Right renal cortex interstitium (tissue), 3 donors: ENCODE measurements at places on chromosomes 11 and 22. TPM values are rescaled to one million over a fixed set of nuclear protein-coding genes. Genes with fewer than 3 reads are reported as not detected.

DNA sequence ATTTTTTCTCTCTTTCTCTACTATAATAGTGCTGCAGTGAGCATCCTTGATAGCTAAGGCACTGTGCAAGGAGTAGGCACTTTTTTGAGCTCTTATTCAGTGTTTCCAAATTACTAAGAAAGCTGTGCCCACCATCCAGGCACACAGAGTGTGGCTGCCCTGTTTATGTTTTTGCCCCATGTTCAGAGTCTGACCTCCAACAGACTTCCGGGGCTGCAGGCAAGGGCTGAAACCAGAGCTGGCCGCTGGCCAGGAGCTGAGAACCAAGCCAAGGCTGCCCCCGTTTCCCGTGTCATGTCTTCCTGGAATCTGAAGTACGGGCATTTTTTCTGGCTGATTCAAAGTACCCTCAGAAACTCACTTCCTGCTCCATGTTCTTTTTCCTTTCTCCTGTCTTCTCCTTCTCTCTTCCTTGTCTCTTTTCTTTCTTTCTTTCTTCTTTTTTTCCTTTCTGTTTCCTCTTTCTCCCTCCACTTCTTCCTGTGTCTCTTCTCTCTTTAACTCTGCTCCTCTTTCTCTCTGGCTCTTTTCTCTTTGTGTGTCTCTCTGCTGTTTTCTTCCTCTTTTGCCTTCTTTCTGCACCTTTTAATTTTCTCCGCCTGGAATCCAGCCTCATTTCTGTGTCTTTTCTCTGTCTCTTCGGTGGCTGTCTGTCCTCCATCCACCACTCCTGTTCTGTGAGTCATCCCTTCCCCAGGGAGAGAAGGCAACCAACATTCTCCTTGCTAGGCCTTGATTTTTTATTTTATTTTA is 17.0 kb upstream of the KCTD14 start:
- DNase-seq = no peak

DNA sequence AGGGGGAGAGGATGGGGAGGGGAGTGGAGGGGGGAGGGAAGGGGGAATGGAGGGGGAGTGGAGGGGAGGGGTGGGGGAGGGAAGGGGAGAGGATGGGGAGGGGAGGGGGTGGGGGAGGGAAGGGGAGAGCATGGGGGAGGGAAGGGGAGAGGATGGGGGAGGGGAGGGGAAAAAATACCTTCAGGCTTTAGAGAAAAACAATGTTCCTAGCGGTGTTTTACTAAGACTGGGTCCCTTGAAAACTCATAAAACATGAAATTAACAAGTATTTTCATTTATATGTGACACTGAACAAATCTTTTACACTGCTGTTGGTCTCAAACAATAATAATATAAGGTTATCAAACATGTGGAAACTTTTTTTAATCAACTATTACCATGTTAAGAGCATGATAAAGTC is 42.4 kb downstream of the RSF1 start:
- DNase-seq = no peak

- DNase-seq = no peak
These were observed 104.1 kb downstream of the ATXN10 start for GRCh38 chr22:45775569-45776312.

DNA sequence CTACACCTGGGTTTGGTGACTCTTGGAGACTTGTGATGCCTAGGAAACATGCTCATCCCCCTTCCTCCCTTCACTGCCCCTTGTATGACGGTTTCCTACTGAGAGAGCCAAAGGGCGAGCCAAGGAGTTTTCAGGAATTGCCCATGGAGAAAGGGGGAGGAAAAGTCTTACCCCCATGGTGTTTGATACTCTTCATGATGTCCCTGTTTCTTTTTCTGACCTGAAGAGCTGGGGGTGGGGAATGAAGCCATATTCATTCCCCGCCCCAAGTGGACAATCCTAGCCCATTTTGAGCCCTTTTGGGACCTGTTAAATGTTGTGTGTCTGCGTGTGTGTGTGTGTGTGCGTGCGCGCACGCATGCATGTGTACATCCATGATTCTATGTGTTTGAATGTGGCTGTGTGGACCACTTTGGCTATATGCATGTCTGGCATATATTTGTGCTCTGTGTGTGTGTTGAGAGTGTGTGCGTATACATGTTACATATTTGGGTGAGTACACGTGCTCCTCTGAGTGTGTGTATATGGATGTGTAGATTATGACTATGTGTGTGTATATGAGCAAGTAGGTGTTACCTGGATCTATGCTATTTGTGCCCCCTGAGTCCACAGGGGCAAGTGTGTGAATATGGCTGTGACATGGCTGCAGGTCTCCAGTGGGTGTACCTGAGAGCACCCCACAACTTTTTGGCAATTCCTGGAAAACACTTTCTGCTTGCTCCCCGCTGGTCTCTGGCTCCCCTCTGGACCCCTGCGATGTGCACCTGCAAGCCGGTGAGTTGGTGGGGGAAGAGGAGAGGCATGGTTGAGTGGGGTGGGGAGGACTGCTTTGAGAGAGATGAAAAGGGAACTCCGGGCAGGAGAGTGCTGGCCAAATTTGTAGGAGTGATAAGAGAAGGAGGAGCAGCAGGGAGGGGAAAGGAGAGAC is 24.6 kb downstream of the OTOG start:
- DNase-seq = no peak

DNA sequence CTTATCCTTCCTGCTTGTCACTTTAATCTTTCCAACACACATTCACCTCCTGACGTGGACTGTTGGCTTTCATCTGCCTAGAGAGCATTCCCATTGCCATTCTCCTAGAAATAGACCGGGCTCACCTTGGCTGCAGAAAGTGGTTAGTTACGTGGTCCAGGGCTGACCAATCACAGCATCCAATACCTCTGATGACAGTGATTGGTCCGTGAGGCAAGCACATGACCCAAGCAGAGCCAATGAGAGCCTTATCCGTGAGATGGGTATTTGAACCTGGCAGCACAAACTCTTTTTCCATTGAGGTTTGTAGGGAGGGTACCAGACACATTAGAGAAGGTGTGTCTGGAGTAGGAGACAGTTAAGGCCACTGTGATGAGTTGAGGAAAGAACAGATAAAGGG is 85.8 kb downstream of the MIAT start:
- no peak for DNase-seq

DNA sequence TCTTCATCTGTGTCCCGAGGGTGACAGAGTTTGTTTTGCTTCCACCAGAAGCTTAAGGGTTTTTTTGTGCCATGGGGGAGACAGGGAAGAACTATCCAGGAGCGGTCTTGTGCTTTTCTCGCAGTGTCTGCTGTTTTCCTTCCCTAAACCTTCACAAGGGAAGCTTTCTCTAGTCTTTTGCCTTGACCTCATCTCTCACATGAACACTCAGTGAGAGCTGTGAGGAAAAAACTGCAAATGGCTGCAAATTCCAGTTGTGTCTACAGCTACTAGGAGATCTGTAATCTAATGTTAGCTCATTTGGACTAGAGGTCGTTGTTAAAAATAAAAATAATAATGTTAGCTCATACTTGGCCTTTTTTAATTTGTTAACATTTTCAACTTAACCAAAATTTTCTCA is 264.7 kb upstream of the SESN3 start:
- DNase-seq = no peak

DNA sequence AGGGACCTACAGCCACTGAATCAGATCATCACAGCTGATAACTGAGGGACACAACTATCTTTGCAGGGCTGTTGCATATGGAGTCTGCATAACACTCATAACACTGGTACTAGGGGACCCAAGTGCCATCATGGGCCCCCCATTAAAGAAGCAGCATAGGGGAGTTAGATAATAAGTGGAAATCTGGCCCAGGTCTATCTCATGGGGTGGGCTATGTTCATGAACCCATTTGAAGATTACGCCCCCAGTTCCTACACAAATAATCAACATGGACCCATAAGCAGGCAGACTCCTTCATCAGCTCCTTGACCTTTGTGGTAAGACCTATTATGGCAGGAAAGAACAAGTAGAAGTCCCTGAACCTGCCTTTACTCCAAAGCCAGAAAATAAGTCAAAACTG is 48.8 kb downstream of the ASCL2 start:
- DNase-seq = no peak

DNA sequence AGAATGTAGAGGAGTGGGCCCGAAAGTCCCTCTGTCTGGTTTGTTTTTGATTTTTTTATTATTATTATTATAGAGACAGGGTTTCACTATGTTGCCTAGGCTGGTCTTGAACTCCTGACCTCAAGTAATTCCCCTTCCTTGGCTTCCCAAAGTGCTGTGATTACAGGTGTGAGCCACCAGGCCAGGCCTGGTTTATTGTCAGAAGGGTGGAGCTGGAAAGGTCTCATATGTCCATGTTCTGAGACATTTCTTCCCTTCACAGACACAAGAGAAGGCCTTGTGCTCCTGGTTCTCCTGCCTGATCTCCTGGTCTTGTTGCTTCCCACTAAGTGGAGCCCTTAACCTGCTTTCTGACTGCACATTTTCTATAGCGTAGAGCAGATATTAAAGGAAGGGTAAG is 46.0 kb upstream of the CLPB start:
- no peak for DNase-seq

- no peak for DNase-seq
These were observed 94.7 kb downstream of the CACNA1I start for GRCh38 chr22:39665229-39665628.

MMP13 gene
- not detected for polyA plus RNA-seq

PANX2 gene
- 0.65 TPM for polyA plus RNA-seq

MLC1 gene
- polyA plus RNA-seq = 0.90 TPM

HOATZ gene
- polyA plus RNA-seq = 0.22 TPM

SAA4 gene
- polyA plus RNA-seq = not detected

OR52H1 gene
- not detected for polyA plus RNA-seq
